Fibroblast of the conjunctiva (primary cell): ENCODE measurements at places on chromosomes 2 and 18.

- DNase-seq: no peak
Measured at GRCh38 chr2:68371138-68371537, 6.1 kb downstream of the PLEK start.

DNA sequence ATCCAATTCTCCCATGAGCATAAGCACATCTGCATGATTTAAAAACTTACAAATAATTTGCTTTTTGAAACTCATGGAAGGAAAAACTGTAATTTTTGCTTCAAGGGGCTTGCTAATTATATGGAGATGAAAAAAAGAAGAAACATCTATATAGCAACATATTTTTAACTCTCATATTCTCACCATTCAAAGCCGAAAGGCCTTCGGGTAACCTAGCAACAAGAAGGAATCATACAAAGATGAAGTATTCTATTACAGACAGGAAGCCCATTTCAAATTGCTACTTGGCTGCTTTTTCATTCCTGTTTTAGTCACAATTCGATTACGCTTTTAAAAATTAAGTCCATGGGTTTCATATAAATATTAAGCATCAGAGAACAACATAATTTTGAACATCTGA is 39.2 kb upstream of the RNU4ATAC start:
- DNase-seq: no peak

DNA sequence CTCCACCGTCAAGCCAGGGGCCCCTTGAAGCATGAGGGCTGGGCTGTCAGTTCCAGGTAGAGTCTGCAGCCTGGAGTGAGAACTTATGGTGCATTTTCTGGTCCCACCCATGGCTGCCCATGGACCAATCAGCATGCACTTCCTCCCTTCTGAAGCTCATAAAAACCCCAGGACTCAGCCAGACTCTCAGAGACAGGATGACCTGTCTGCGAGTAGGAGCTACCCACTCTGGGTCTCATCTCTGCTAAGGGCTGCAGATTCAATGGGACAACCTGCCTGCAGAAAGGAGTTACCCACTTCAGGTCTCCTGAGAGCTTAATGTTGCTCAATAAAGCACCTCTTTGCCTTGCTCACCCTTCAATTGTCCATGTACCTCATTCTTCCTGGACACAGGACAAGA is 9.4 kb upstream of the DUSP19 start:
- DNase-seq: no peak

GRCh38 chr2:103451283-103451682 is 689.5 kb downstream of the TMEM182 start:
- DNase-seq: no peak

- no peak for DNase-seq
Measured at GRCh38 chr2:84894758-84895520, 10.5 kb upstream of the TMSB10 start.

GRCh38 chr2:209472112-209472832 is 48.4 kb downstream of the MAP2 start:
- peak; percentile 59 for DNase-seq

DNA sequence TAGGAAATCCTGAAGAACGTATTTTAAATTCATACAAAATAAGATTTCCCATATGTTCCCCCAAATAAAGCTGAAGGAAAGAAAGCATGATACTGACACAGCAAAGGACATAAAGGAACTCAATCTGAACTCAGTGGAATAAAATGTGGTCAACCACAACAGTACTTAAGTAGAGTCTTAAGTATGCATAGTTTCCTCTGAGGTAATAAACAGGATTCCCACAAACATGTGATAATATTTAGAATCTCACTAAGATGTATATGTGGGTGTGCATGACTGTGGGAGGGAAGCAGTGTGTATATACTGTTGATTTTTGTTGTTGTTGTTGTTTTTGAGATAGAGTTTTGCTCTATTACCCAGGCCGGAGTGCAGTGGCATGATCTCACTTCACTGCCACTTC is 69.3 kb downstream of the NOL10 start:
- peak; percentile 4 for DNase-seq

GRCh38 chr2:102801098-102801718 is 39.4 kb downstream of the TMEM182 start:
- DNase-seq: no peak

DNA sequence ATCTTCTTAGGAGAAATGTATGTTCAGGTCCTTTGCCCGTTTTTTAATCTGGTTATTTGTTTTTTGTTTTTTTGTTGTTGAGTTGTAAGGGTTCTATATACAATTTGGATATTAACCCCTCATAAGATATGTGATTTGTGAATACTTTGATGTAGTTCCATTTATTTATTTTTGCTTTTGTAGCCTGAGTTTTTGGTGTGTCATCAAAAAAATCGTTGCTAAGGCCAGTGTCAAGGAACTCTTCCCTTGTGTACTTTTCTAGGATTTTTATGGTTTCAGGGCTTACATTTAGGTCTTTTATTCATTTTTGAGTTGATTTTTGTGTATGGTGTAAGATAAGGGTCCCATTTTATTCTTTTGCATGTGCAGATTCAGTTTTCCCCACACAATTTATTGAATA is 372.6 kb downstream of the PLCL1 start:
- DNase-seq: no peak

DNA sequence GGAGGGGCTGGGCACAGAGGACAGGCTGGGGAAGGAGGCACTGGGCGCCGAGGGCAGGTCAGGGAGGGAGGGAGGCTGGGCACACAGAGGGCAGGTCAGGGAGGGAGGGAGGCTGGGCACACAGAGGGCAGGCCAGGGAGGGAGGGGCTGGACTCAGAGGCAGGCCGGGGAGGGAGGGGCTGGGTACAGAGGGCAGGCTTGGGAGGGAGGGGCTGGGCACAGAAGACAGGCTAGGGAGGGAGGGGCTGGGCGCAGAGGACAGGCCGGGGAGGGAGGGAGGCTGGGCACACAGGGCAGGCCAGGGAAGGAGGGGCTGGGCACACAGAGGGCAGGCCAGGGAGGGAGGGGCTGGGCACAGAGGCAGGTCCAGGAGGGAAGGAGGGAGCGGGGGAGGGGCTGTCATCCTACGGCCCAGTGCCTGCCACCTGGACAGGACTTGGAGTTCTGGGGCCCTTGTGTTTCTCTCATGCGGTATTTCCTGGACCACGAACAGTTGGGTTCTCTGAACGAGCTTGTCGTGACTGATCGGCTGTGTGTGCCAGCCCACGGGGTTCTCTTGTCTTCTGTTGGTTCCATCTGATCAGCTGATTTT is 46.7 kb upstream of the KCNG2 start:
- no peak for DNase-seq

DNA sequence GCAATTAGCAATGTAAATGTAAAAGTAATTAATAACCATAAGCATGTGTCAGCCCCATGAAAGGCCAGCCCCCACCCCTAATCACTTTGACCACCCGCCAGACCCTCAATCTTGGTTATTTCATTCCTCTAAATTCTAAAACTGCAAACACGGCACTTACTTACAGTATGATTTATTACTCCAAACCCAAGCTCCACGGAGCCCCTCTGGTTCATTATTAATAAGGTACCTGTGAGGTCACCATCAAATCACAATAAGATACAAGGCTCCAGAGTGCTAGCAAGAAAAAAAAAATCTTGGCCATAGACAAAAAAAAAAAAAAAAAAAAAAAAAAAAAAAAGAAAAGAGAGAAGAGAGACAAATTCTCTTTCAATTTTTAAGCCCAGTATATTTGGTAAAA is 879.5 kb downstream of the TDRD15 start:
- DNase-seq: no peak

DNA sequence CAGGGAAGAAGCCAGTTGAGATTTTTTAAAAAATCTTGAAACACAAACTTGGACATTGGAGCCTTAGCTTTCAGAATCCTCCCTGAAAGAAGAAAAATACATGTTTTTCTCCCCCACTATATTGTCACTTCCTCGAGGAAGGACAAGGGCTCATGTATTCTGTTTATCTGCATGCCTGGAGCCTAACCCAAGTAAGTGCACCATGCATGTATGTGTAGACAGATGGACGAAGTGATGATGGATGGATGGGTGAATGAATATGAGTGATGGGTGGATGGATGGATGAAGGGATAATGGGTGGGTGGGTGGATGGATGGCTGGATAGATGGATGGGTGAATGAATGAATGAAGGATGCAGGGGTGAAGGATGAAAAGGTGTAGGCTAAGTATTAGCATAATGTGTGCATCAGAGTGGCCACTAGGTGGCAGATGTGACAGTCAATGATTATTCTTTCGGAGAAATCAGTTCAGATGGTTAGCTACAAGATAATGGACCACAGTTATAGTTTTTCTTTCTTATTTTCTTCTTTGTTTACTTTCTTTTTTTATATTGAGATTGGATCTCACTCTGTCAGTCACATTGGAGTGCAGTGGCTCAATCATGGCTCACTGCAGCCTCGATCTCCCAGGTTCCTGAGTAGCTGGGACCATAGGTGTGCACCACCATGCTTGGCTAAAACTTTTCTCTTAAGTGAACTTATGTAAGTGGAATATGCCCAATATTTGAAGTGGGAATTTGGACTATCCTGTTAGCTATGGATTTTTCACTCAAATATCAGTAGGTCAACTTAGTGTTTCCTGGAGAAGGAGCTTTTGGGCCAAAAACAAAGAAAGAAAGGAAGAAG is 18.5 kb upstream of the CCDC93 start:
- DNase-seq: no peak

DNA sequence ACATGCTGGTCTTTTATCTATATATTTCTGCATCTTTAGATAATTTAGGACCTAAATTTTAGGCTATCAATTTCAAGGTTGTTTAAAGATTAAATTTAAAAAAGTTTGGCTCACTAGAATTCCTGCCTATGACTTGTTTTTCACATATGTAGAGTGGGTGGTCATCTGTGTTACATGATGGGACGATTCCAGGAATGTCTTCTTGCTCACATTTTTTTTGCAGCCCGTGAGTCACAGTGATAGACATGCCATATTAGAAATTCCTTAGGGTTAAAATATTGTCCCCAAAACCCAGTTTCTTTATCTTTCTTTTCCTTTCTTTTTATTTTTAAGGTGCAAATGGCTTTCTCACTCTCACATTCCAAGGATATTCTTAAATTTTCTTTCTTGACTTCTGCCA is 652.0 kb downstream of the PLCL1 start:
- DNase-seq: no peak

DNA sequence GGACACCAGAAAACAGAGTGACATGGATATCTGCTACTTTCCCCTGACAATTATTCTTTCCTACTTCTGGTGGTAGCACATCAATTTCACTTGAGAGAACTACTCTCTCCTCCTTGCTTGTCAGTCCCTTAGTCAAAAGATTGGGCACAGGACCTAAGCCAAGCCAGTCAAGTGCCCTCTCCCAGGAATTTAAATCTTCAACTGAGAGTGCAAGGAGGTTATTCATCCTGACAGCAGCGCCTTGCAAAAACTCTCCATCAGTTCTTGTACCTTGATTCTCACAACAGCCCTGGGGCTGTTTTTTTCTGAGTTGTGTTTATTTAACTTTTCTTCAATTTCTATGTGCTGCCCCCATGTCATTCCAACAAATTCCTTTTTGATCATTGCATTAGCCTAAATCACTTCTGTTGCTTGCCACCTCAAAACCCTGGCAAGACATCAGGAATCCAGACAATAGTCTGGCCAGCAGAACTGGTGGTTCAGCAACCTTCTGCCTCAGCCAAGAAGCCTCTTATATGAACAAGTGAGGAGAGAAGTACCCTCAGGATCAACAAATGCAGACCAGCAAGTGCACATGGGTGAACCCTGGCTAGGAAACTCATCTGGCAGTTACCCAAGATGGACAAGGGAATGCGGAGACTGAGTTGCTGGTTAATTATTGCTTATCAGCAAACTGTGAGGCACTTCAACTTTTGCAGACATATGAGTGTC is 19.4 kb downstream of the COL4A3 start:
- no peak for DNase-seq

GRCh38 chr2:1654696-1655374 is 89.5 kb downstream of the PXDN start:
- no peak for DNase-seq

- DNase-seq: no peak
Measured at GRCh38 chr2:177165061-177165583, 47.5 kb upstream of the HNRNPA3 start.

DNA sequence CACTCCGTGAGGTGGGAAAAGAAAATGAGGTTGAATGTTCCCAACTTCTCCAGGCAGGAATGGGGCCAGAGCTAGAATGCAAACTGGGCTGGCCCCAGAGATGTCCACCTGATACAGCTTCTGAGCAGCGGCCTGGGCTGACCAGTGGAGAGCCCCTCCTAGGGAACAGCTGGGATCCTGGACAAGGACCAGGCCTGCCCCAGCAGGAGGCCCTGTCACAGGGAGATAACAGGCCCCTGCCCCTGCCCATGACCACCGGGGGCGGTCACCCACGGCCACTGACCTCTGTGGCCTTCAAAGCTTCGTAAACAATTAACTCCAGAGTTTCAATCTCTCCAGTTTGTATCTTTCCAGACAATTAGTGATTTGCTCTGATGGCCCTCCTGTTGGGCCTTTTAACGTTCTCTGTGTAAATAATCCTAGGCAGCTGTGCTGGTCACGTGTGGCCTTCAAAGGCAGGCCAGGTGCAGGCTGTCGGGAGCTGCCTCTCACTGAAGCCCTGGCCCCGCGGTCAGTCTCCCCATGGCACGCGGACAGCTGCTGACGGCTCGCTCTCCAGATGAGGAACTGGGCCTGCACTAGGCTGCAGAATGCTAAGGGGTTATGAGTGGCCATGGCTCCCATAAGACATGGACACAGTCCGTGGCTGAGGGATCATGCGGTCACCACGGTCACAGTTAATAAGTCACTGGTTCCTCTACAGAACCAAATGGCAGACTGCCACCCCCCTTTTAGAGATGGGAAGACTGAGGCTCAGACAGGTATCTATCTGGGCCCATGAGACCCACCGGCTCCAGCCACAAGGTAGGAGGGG is 9.2 kb downstream of the HS6ST1 start:
- no peak for DNase-seq

DNA sequence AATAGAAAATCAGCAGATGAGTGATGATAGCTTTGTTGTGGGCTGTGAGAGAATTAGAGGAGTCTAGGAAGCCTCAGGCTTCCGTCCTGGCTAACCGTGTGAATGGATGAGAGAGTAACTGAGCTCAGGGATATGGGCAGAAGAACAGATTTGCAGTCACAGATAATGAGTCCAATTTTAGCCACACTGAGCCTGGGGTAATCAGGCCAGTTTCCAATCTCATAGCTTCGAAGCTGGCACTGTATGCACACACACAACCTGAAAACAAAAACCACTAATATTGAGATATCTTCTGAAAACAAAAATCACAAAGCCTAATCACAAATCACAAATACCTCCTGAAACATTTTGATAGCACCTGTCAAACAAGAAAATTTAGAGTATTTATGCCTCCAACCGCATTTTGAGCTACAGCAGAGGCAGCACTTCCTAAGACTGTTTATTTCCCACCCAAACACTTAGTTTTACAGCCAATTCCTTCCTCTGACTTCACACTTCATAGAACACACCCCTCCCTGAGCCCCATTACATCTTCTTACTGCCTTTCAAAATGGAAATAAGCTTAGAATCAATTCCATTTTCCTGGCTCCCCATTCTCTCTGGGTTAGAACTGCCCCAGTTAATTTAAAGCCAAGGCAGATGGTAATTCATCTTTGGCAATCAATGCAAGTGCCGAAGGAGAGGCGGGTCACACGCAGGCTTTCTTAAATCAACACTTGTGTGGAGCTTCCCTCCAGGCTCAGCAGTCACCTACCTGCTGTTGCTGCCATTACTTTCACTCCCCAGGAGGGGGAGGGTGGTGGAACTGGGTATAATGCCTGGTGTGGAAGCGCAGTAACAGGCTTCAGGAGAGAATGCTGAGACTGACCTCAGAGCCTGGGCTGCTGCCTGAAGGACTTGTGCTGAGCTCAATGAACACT is 18.9 kb downstream of the TTR start:
- DNase-seq: no peak

- no peak for DNase-seq
Measured at GRCh38 chr2:173708806-173709205, 256.4 kb downstream of the SP3 start.

GRCh38 chr2:64599469-64599868 is 54.2 kb downstream of the SERTAD2 start:
- no peak for DNase-seq
